Gastrocnemius medialis (tissue), 4 donors: ENCODE measurements at places on chromosomes 7 and 10. TPM values are rescaled to one million over a fixed set of nuclear protein-coding genes. Genes with fewer than 3 reads are reported as not detected.

Gene LLCFC1
- total RNA-seq, result not detected

Gene ABCC2
- total RNA-seq, result 0.89 TPM

GRCh38 chr10:131676046-131676799 is 224.6 kb upstream of the PPP2R2D start:
- H3K36me3 ChIP-seq, result no peaks in the 10 kb centered on the region
- no peak overlapping the region for H3K4me3 ChIP-seq
- no peaks in the 10 kb centered on the region for H3K4me1 ChIP-seq
- H3K27me3 ChIP-seq, result no peaks in the 10 kb centered on the region
- DNase-seq, result no peak

- no peaks in the 10 kb centered on the region for H3K27me3 ChIP-seq
- no peak overlapping the region for H3K27ac ChIP-seq
- H3K36me3 ChIP-seq, result no peaks in the 10 kb centered on the region
- no peak overlapping the region for H3K4me3 ChIP-seq
These were observed 55.2 kb upstream of the RAB18 start for GRCh38 chr10:27448921-27449320.

- no peaks in the 10 kb centered on the region for H3K27me3 ChIP-seq
- no peak for DNase-seq
- H3K4me3 ChIP-seq, result no peak overlapping the region
- no peak overlapping the region for H3K27ac ChIP-seq
These were observed 15.0 kb upstream of the IMPDH1 start for GRCh38 chr7:128424686-128425275.

DNA sequence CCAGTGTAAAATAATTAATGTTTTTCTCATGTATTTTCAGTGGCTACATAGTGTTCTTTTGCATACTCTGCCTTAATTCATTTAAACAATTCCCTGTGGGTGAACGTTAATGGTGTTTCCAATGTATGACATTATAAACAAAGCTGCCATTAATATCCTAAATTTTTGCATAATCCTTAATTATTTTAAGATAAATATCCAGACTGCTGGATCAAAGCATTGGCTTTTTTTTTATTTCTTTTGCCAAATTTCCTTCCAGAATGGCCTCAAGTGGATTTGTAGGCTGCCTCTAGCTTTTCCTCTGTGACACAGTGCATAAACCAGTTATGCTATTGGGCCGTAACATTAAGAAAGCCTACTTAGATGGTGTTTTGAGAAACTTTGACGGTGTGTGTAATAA is 29.5 kb downstream of the MCM10 start:
- peaks cover 2% of the 10 kb centered on the region for H3K4me1 ChIP-seq
- H3K27ac ChIP-seq, result no peak overlapping the region
- no peak for DNase-seq

Gene AKR1B15
- total RNA-seq, result 15.5 TPM

Gene CHAT
- not detected for total RNA-seq

Gene FKBP6
- not detected for total RNA-seq

Gene C10orf105
- not detected for total RNA-seq

- no peaks in the 10 kb centered on the region for H3K36me3 ChIP-seq
- H3K4me1 ChIP-seq, result no peaks in the 10 kb centered on the region
- no peak overlapping the region for H3K4me3 ChIP-seq
These were observed 33.6 kb downstream of the C7orf25 start for GRCh38 chr7:42878303-42878702.

DNA sequence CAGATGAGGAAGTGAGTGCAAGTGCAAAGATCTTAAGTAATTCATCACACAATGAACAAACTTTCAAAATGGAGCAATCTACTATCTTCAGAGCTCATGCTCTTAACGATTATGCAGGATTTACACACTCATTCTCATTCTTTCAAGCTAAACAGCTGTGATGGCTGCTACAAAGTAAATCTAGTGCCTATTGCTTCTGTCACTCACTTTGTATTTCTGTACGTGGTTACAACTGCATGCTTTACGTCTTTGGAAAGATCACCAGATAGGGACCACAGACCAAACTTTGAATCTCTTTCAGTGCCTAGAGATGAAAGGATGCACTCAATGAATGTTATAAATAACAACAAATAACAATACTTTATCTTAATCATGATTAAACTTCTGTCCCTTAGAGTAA is 194.6 kb downstream of the MAGI2 start:
- no peak overlapping the region for H3K27ac ChIP-seq
- H3K4me3 ChIP-seq, result no peak overlapping the region
- no peaks in the 10 kb centered on the region for H3K36me3 ChIP-seq
- no peak for DNase-seq
- no peaks in the 10 kb centered on the region for H3K27me3 ChIP-seq

Gene CFAP70
- total RNA-seq, result 0.20 TPM

- H3K27me3 ChIP-seq, result no peaks in the 10 kb centered on the region
- no peak overlapping the region for H3K4me3 ChIP-seq
- no peak for DNase-seq
- H3K4me1 ChIP-seq, result no peaks in the 10 kb centered on the region
- peaks cover 23% of the 10 kb centered on the region for H3K36me3 ChIP-seq
- no peak overlapping the region for H3K27ac ChIP-seq
These were observed 69.8 kb upstream of the KCTD7 start for GRCh38 chr7:66558660-66559465.

GRCh38 chr7:99387912-99388311 is 13.4 kb downstream of the ARPC1B start:
- peaks cover 4% of the 10 kb centered on the region for H3K36me3 ChIP-seq
- no peaks in the 10 kb centered on the region for H3K27me3 ChIP-seq
- no peak overlapping the region for H3K4me3 ChIP-seq
- peaks cover 8% of the 10 kb centered on the region for H3K4me1 ChIP-seq

DNA sequence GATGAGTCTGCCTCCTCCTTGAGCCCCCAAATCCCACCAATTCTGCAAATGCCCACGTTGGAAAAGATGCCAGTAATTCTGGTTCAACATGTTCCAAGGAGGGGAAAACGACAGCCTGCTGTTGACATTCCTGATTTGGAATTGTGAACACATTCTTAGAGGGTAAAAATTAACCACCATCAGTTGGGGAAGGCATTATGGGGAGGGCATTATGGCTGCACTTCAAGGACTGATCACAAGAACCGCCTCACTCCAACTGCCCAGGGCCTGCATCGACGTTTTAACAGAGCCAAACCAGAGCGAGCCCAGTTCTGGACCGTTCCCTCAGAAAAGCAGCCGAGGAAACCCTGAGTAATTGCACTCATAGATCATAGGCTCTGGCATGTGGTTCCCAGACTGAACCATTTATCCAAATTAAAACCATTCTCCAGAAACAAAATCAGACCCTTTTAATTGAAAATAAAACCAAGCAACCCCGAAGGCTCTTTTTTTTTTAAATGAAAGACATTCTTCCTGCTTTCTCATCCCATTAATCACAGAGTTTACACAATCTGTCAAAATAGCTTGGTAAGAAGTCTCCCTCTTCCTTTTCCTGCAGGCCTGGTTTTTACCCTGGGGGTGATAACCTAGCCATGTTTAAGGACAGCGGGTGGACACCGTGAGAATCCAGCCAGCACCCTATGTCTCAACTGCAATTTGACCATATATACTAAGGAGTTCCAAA is 8.0 kb downstream of the TNS3 start:
- no peaks in the 10 kb centered on the region for H3K27me3 ChIP-seq
- peaks cover 41% of the 10 kb centered on the region for H3K4me1 ChIP-seq
- no peak for DNase-seq
